Retina (tissue), 1 donor: ENCODE measurements at places on chromosomes 11 and 22.

- no peak for DNase-seq
Measured at GRCh38 chr11:1862588-1863351, 9.9 kb downstream of the LSP1 start.

DNA sequence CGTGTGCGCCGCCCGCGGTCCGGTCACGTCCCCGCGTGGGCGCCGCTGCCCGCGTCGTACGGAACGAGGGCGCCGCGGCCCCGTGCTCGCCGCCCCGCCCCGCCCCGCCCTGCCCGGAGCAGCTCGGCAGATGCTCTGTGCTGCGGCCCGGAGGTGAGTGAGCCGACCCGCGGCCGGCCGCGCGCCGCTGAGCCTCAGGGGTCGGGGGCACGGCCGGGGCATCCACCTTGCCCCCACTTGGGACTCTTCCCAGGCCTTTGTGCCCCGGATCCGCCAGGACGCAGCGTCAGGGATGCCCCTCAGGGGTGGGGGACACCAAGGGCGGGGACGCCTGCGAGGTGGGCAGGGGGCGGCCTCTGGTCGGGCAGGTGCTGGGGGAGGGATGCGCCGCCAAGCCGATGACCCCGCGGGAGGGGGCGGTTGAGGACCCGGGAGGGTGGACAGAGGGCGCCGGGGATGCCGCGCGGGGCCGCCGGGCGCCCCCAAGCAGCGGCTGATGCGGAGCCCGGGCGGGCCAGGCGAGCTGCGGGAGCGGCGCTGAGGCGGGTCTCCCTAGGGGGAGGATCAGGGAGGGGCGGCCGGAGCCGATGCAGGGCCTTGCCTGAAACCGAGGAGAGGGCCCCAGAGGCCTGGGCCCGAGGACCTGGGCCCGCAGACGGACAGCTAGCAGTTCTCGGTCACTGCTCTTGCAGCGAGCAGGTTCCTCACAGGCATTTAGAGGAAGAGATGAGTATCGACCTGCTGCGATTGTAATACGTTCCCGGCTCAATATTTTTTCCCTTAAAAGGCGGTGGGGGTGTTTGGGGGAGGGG, at the start of gene GNAZ:
TSS of gene GNAZ (plus strand) at position 102 of the 812 bp plus-strand sequence. CDS start 25,177 bp downstream, outside the sequence.
- DNase-seq: peak; percentile 67

DNA sequence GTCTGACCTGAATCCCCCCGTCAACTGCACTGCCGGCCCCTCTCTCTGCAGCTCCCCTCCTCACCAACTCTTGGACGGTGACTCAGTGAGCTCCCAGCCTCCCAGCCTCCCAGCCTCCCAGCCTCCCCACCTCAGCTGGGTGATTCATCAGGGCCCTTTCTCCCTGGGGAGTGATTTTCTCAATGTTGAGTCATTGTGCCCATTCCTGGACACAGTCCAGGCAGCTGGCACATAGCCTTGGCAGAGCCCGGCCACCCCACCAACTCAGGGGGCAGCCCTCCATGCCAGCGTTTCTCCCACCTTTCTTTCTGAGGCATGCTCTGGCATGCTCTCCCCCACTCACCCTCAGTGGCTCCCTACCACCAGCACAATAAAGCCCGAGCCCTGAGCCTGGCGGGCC, 30.7 kb downstream of the PDE2A start:
- no peak for DNase-seq

DNA sequence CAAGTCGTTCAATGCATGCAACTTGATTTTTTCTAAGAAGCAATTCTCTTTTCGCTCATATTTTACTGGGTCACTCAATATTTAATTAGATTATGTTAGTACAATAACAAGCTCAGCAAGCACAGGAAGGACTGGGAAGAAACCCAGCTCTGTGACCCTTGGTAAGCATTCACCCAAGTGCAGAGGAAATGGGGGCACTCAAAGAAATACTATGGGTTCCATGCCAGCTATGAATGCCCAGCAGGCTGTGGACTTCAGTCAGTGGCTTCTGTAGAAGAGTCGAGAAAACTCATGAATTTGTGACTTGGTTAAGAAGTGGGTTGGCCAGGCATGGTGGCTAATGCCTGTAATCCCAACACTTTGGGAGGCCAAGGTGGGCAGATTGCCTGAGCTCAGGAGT, 123.6 kb downstream of the GALNT18 start:
- DNase-seq: no peak

DNA sequence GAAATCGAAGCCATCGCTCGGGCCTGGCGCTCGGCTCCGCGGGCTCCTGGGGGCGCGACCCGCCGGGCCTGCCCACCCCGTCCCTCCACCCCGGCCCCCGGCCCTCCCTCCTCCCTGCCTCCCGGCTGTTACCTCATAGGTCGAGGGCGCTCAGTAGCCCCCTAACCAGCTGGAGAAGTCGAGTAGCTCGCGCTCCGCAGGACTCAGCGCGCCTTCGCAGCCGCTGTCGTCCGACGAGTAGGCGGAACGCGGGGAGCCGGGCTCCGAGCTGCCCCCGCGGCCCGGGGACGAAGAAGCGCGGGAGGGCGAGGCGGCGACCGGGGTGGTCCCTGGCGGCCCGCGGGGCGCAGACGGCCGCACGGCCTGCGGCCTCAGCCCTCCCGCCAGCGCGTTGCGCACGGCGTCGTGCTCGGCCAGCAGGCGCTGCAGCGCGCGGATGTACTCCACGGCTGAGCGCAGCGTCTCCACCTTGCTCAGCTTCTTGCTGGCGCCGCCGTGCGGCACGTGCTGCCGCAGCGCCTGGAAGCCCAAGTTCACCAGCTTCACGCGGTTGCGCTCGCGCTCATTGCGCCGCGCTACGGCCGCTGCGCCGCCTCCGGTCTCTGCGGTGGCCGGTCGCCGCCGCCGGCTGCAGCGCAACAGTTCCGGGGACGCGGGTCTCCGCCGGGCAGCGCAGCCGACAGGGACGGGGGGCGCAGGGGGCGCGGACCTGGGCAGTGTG, 627 bp downstream of the ASCL2 start:
- DNase-seq: peak; percentile 62

GRCh38 chr22:31734512-31734911, 15.4 kb downstream of the PRR14L start:
- no peak for DNase-seq

DNA sequence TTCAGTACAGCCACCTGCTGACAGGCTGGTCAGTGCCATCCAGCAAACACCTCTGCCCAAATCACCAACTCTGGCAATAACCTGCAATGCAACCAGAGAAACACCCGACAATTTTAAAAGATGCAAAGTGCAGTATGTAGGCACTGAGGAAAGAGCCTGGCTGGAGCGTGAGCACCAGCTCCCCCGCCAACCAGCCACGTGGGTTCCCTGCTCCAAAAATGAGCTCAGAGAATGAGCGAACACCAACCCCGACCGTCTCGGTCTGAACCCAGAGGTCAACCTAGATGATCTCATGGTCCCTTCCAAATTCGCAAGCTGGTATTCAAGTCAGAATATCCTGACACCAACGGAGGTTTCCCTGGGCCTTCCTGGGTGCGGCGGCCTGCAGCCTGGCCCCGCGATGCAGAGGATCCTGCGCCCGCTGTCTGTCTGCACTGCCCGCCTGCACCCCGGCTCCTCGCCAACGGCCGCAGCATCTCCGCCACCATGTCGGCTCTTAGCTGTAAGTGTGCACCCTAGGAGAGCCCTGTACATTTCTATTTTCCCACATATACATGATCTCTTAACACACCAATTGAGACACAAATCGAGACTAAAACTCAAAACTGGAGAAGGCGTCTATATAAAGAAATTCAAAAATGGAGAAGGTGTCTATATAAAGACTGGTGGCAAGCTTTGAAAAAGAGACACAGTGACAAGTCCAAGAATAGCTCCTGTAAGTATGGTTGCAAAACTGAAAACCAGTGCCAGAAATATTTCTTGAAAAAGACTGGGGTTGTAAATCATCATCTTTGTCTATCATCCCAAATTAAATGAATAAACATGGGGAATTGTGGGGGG, 22.8 kb downstream of the TMEM184B start:
- no peak for DNase-seq

GRCh38 chr11:114942207-114942606, 263.9 kb downstream of the NXPE2 start:
- no peak for DNase-seq

- DNase-seq: peak; percentile 64
Measured at GRCh38 chr11:128157423-128158298, 429.7 kb downstream of the ETS1 start.

- peak; percentile 27 for DNase-seq
Measured at GRCh38 chr11:131522851-131523250, 152.4 kb downstream of the NTM start.

DNA sequence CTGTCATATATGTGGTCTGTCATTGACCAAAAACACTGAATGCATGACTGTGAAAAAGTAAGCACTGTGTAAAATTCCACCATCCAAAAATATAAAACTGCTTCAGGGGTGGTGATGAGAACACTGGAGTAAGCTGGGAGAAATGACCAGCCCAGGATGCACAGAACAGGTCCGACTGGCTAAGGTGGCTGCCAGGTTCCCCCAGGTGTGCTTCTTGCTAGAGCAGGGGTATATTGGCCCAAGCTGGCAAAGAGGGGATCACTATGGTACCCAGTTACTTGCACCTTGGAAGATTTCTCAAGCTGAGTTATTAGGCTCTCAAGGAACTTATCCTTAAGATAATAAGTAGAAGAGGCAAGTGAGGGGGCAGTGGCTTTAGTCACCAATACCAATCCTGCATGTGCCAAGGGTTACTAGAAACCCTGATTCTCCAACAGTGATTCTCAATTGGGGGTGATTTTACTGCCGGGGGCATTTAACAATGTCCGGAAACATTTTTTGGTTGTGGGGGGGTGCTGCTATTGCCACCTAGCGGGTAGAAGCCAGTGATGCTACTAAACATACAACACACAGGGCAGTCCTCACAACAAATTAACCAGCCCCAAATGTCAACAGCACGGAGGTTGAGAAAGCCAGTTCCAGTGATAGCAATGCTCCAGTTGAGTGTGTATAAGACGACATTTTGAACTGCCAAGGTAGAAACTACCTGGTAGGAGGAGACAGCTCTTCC, 15.7 kb downstream of the SNU13 start:
- DNase-seq: no peak

- DNase-seq: peak; percentile 89
Measured at GRCh38 chr11:125165111-125165842, 726 bp downstream of the PKNOX2 start.

GRCh38 chr11:24705474-24705873, 208.6 kb downstream of the LUZP2 start:
- no peak for DNase-seq

GRCh38 chr11:114886644-114887265, 208.4 kb downstream of the NXPE2 start:
- no peak for DNase-seq

DNA sequence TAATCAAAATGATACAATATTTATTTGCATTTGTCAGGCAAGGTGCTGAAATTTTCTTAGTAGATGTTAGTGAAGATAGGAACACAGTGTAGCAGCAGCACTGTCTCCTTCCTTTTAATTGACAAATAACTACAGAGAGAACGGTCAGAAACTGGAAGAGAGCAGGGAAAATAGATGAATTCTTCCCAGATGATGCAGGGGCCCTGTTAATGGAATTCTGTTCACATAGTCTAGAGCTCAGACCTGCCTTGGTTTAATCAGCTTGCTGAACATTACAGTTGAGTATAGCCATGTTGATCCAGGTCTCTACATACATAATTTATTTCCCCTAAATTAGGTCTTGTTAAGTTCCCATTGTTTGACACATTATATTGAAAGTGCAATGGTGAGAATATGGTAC, 127.4 kb downstream of the SLC17A6 start:
- no peak for DNase-seq

DNA sequence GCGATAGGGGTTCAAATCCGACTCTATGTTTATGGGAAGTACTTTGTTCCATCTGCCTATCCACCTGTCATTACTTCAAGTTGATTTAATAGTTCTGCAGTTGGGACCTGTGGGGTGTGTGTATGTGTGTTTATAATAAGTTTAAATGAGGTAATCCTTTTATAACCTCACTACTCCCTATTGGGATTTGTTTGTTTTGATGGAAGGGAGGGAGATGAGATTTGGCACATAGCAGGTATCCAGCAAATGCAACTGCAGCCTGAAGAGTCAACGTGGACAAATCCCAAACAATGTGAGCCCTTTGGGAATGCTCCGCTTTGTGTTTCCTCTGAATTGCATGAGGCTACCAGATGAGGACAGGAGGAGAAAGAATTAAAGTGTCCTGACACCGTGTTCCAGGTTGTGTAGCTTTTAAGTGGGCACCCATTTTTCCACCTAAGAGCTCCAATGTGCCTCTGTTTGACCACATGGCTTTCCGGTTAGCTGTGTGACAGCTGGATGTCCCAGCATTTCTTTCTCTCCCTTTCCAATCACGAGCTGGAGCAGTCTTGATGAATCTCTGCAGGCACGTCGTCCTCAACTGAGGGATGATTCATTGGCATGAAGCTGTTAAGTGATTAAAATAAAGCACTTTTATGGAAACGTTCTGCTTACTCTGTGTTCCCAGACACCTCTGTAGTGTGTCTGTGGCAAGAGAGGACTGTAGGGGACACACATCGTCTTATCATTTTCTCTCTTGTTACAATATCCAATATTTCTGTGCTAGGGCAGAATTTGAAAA, 610.7 kb downstream of the NTM start:
- DNase-seq: no peak

DNA sequence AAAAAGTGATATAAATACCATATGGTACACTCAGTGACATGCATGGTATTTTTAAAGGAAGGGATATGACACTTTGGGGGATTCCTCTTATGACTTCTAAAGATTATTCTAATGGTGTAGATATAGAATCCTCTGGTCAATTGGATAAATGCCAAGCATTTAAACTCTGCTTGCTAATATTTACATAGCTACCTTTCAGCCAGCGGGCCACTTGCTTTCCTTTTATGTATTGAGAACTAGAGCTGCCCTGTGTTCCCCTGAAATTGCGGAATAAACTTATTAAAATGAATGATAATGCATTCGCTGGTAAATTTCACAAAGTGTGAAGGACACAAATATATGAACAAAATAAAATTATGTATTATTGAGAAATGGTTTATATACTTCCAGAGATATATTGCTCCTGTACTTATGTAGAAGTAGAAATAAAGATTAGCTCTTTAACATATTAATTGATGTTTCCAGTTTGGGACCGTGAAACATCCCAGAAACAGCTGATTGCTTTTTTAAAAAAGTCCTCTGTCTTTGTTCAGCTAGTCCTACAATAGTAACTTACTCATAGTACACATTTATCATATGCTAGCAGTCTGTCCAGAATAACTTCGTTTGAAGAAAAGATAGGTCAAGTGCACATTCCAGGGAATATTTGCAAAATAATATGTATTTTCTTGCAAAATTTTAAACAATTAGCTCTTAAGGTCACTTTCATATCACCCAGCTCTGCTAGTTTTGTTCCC, 40.1 kb upstream of the CARD18 start:
- DNase-seq: no peak

GRCh38 chr11:15048616-15049015, 24.8 kb upstream of the CALCB start:
- no peak for DNase-seq

GRCh38 chr11:84673753-84674152, 953.4 kb downstream of the DLG2 start:
- no peak for DNase-seq
